Endothelial cell (in vitro differentiated cells): ENCODE measurements at places on chromosomes 6 and 20.

GRCh38 chr20:21433329-21433890 is 36.1 kb upstream of the NKX2-4 start:
- no peak for DNase-seq

GRCh38 chr20:35135867-35136586 is 11.1 kb downstream of the EDEM2 start:
- no peak for DNase-seq

- no peak for DNase-seq
Measured at GRCh38 chr6:20509212-20509611, 25.0 kb upstream of the CDKAL1 start.

GRCh38 chr6:150631283-150631983 is 31.7 kb downstream of the PLEKHG1 start:
- DNase-seq: no peak

- no peak for DNase-seq
Measured at GRCh38 chr20:33393609-33394008, 7.7 kb downstream of the CDK5RAP1 start.
